RKO (cell line): ENCODE measurements at places on chromosomes 3 and 15.
A peak's percentile ranks its signal among the peaks of the same experiment; 100 is the strongest.

DNA sequence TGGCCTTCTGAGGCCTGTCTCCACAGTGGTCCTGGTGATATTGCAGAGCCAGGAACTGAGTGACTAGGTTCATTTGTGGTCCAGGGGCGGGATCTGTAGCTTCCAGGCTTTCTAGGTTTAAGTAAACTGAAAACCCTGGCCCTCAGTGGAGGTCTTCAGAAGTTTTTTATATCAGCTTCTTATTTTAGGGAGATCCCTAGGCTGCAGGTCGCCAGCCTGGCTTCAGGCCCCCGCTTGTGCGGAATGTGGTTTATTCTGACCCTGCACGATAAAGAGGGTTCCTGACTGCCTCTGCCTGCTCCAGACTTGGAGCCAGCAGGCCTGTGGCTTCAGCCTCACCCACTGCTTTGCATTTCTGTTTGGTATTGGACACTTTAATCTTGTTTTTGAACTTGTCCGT lies 133.9 kb upstream of the PLXNA1 start:
- no peak for DNase-seq

DNA sequence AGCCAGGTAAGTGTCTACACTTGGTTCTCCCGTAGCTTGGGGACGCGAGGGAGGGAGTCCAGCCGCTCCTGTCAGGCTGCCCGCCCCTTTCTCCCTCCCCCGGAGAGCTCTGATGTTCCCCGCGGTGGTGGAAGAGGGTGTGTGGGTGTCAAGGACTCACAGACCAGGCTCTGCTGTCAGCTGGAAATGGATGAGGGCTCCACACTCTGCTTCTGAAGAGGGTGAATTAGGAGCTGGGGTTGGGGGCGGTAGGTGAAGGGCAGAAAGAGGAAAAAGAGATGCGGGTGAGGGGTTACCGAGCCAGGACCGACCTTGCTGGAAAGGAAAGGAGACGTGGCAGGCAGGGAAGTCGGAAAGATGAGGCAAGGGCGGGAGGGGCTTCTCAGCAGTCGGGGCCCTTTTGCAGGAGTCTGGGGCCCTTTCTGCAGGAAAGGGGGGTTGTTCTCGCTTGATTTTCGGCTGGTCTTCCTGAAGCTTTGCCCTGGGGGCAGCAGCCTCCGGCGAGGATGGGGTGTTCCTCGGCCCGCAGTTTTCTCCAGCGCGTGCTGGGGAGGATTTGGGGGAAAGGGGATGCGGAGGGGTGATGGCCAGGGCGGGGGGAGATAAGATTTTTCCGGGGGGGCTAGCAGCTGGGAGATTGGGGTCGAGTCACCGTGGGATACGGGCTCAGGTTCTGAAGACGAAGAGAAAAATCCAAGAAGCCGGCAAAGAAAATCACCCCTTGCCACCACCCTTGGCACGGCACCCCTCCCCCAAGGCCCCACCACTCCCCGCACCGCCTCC lies 602 bp upstream of the BAHD1 start:
- DNase-seq: peak; percentile 48

DNA sequence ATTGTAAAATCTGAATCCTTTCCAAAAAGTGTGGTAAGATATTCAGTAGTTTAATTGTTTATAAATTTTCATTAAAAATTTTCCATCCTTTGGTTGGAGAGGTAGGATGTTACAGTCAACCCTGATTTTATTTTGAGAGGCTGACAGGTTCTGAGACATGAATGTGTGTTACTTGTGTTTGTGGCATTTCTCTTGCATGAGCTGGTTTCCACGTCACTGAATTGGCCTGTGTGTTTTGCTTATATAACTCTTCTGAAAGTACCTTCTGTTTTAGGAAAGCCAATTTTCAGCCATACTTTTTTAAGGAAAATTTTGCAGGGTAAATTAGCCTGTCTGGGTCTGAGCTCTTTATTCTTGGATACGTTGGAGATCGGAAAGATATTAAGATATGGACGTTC lies 30.7 kb downstream of the PXYLP1 start:
- DNase-seq: peak; percentile 15

DNA sequence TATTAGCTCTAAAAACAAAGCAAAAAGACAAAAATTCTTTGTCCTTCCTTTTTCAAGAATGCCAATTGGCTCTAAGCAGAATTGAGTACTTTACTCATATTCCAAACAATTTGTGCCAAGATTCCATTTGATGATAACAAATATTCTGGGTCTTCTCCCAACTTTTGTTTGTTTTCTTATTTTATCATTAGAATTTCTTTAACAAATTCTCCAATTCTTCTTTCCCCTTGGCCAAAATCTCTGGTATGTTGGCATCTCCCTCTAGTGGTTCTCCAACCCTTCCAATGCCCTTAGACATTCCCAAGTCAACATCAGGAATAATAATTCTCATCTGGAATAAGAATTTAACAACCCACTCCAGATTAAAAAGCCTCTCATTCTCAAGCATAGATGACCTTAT lies 5.3 kb downstream of the CPOX start:
- no peak for DNase-seq

- no peak for DNase-seq
Measured at GRCh38 chr15:34773917-34774316, 19.1 kb upstream of the GJD2 start.

- no peak for DNase-seq
Measured at GRCh38 chr15:95409626-95410310, 920.7 kb upstream of the NR2F2 start.

DNA sequence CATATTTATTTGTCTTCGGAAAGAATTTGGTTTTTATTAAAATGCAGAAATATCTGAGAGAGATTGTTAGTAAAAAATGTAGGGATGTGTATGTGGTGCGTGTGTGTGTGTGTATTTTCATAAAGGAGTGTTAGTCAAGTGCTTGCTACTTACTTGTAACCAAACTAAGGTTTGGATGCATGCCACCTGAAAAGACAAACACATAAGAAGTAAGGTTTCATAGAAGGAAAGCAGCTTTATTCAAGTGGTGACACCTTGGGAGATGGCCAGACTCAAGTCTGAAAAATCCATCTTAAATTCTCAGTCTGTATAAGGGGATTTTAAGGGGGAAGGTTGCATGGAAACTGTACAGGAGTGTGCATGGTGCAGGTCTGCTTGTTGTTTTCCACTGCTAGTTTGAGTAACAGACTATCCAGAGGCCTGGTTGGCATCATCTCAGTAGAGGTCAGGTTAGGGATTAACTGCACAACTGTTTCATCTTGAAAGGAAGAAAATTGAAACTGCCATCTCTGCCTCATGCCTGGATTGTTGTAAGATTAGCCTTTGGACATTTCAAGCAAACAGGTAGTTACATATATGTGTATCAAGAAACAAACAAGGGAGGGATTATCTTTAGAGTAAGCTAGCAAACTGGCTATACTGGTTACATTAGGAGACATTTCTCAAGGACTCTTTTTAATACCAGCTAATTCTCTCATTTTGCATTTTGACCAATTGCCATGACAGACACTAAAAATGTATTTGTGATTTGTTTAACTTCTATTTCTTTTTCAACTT lies 196.7 kb downstream of the EPHA6 start:
- no peak for DNase-seq
